ENCODE measurements at places on chromosomes 1 and 21.

GRCh38 chr1:7515904-7516303, 255.2 kb upstream of the VAMP3 start:
- no peak for DNase-seq

DNA sequence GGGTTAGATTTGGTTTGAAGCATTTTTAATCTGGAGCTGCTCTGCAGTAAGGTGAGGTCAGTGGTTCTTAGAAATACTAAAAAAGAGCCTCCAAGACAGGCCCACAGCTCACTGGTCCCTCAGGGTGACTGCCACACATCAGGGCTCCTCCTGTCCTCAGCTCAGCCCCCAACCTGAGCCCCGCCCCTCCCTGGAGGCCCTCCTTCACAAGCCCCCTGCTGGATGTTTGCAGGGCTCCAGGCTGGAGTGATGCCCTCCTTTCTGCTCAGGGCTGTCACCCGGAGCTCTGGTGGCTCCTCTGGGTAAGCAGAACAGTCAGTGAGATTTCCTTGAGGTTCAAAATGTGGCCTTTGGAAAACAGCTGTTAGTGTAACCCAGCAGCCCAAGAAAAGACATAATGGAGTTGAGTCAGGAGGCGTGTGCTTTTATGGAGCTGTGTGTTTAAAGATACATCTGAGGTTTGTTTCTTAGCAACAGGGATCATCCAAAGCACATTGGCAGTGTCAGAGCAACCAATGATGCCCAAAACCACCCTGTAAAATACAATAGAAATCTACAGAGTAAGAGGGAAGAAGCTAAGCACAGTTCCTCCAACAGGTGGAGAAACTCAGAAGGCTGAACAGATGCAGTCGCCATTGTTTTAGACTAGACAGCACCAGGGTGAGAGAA, 21.4 kb downstream of the STUM start:
- peak; percentile 19 for DNase-seq

DNA sequence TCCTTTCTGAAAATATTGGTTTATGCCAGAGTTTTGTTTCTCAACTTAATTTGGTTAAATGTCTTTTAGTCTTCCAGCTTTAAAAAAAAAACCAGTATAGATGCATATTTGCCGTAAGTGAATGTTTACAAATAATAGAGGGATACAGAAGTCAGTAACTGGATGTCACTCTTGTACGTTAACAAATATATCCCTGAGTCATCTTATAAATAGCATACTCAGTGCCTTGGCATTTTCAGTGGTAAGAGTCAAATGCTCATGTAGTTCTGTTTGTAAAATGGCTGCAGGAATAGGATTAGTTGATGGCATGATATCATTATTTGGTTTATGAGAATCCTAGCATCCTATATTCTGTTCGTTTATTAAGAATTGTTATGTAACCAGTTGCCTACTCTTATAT, 55.4 kb downstream of the SPEN start:
- no peak for DNase-seq

GRCh38 chr1:18730321-18730720, 99.7 kb downstream of the PAX7 start:
- DNase-seq, result no peak

DNA sequence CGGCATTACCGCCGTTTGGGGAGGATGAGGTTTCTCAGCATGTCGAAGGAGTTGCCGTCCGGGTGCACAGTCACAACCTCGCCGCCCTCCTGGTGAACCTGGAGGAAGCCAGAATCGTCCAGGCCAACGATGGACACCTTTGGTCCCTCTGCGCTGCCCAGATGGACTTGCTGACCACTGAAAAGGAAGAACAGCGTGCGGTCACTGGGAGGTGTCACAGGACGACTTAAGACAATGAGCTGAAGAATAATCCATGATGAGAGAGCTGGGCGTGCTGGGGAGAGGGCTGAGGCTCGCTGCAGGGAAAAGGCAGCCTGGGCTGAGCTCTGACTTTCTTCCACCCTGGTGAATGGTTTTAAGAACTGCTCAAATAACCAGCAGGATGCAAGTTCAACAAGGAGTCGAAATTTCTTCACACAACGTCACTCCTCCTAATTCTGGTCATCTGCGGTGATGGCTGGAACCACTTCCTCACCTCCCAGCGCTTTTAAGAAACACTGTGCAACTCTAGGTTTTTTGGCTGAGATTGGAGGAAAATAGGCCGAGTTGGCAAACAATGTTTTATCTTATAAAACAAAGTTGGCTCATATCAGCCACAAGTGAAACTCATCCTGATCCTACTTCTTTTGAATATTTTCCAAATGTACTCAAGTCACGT, 55.5 kb downstream of the SIM2 start:
- no peak for DNase-seq

- DNase-seq, result no peak
Measured at GRCh38 chr1:63294803-63295594, 27.4 kb upstream of the FOXD3 start.

GRCh38 chr1:203271962-203272632, 33.2 kb upstream of the BTG2 start:
- no peak for DNase-seq

DNA sequence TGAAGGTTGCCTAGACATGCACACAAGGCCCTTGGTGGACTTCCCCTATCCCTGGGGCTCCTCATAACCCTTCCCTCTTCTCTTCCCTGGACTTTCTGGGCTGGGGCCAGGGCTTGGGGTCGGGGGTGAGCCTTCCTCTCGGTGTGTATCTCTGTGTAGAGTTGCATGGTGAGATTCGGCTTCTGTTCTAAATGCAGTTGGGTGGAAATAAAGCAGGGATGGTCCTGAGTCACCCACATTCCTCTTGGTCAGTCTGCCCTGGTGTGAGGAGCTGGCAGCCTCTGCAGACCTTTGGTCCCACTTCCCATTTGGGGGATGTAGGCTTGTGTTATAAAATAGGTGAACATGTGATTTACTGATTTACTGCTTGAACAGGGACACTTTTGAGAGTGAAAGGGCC, 38.0 kb downstream of the ADARB1 start:
- DNase-seq, result no peak
